Ovary (tissue), 10 donors: ENCODE measurements at places on chromosomes 5 and 9. TPM values are rescaled to one million over a fixed set of nuclear protein-coding genes. Genes with fewer than 3 reads are reported as not detected.

GRCh38 chr5:162391833-162392232 is 324.3 kb downstream of the GABRG2 start:
- no peak overlapping the region for H3K4me3 ChIP-seq
- H3K4me1 ChIP-seq: no peaks in the 10 kb centered on the region
- H3K27me3 ChIP-seq: no peaks in the 10 kb centered on the region
- no peak overlapping the region for H3K27ac ChIP-seq

DNA sequence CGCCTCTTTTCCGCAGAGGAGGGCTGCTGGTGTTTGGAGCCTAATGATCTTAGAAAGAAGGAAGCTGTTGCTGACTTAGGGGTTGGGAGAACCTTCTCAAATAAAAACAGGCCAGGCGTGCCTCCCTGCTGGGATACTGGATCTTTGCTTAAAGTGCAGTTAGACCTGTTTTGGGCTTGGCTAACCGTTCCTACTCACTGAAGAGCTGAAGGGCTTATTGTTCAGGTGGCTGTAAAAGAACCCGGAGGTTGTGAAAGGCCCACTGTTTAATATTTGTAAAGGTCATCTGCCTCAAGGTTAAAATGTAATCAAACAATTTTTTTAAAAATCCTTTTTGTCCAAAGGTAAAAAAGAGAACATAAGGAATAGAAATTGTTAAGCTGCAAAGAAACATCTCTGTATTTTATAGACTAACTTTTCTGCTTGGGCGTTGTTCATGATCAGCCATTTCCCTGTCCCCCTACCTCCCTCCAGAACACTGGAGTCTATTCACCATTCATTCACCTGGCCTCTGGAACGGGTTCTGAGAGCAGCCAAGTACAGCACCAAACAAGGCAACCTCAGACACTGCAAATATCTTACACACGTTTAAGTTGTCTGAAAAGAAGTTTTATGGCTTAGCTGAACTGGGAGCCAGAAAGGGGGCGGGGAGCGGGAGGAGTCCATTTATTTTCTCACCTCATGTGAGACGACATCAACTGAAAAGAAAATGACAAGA is 18.6 kb upstream of the MTMR12 start:
- no peak overlapping the region for H3K27ac ChIP-seq
- no peak for DNase-seq

GRCh38 chr9:95137587-95138145 is 179.8 kb downstream of the FANCC start:
- H3K4me3 ChIP-seq: no peak overlapping the region
- no peaks in the 10 kb centered on the region for H3K36me3 ChIP-seq
- H3K27me3 ChIP-seq: no peaks in the 10 kb centered on the region
- no peak for DNase-seq
- no peak overlapping the region for H3K27ac ChIP-seq

DNA sequence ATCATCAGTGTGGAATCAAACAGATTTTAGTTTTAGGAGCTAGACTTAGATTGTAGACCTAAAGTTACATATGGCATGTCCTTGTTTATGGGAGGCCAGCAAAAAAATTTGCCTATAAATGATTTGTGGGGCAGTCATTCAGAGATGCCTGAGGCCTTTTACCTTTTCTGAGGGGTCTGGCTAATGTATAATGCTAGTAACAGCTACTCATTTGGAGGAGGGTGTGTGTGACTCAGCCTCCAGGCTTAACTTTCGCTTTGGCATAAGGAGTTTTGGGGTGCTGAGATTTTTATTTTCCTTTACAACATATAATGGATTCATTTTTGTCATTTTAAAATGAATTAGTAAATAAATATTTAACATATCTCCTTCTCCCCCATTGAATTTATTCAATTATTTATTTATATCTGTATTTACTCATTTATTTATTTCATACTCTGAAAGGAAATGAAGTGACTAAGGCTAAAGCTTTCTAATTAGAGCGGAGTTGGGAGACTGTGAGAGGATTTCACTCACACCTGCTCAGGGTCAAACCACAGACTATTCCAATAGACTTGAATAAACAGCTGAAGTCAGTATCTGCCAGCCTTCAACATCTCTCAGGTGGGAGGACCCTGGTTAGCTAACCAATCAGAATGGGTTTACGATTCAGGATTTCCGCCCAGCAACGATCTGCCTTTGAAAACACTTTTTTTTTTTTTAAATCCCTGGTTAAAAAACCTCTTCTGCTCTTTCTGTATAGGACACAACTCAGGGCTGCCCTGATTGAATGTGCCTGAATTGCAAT is 487.5 kb upstream of the SGCD start:
- H3K27ac ChIP-seq: no peak overlapping the region
- H3K27me3 ChIP-seq: no peaks in the 10 kb centered on the region
- H3K4me1 ChIP-seq: no peaks in the 10 kb centered on the region
- no peak overlapping the region for H3K4me3 ChIP-seq

The CCL28 gene
- total RNA-seq: 1.8 TPM

DNA sequence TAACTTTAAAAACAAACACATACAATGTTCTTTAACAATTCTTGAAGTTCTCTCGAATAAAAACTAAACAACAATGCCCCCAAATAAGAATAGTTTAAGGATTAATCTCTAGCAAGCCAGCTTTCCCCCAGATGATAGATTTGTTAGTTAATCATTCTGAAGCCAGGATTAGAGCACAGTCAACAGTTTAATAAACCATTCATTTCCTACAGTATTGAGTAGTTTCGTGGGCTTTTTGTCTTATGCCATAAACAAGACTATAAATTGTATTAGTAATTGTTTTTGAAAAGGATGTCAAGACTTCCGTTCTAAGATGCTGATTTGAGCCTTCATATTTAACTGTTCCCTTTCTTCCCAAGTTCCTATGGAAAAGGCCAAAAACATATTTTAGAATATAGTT is 136.6 kb downstream of the PIK3R1 start:
- H3K27ac ChIP-seq: no peak overlapping the region
- H3K4me3 ChIP-seq: no peak overlapping the region
- DNase-seq: no peak
- H3K4me1 ChIP-seq: no peaks in the 10 kb centered on the region
- no peaks in the 10 kb centered on the region for H3K27me3 ChIP-seq
- H3K36me3 ChIP-seq: no peaks in the 10 kb centered on the region

- peaks cover 13% of the 10 kb centered on the region for H3K4me1 ChIP-seq
- no peaks in the 10 kb centered on the region for H3K27me3 ChIP-seq
- H3K27ac ChIP-seq: no peak overlapping the region
- no peak for DNase-seq
- no peaks in the 10 kb centered on the region for H3K36me3 ChIP-seq
- no peak overlapping the region for H3K4me3 ChIP-seq
Observed at GRCh38 chr5:16881251-16881650, 54.8 kb downstream of the MYO10 start.

- H3K36me3 ChIP-seq: no peaks in the 10 kb centered on the region
- H3K27me3 ChIP-seq: no peaks in the 10 kb centered on the region
- H3K27ac ChIP-seq: no peak overlapping the region
- no peak for DNase-seq
- H3K4me3 ChIP-seq: peak overlapping the region; percentile 7
Observed at GRCh38 chr9:130193531-130194377, 21.6 kb downstream of the NCS1 start.

The SH3RF2 gene
- 2.2 TPM for total RNA-seq

The PCSK1 gene
- total RNA-seq: 2.3 TPM

DNA sequence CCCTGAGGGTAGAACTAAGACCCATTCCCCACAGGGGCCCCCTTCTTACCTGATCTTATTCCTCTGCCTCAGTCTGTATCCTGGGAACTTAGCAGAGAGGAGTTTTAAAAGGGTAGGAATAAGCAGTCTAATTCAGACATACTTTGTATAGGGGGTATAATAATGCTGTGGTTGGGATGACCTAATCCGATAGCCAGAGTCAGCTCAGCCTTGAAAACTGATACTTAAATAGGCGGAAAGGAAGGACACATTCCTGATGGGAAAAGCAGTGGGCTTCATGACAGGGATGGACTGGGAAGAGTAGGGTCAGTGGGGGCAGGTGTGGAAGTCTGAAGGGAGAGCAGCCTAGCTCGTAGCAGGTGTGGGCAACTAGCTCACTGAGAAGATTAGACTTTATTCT is 52.2 kb upstream of the TESK1 start:
- H3K4me3 ChIP-seq: no peak overlapping the region
- DNase-seq: no peak
- no peaks in the 10 kb centered on the region for H3K27me3 ChIP-seq
- H3K4me1 ChIP-seq: peaks cover 3% of the 10 kb centered on the region
- H3K36me3 ChIP-seq: no peaks in the 10 kb centered on the region

- no peaks in the 10 kb centered on the region for H3K36me3 ChIP-seq
- H3K27ac ChIP-seq: no peak overlapping the region
- DNase-seq: no peak
- no peak overlapping the region for H3K4me3 ChIP-seq
Observed at GRCh38 chr5:943918-944620, 51.4 kb downstream of the TRIP13 start.

- no peaks in the 10 kb centered on the region for H3K36me3 ChIP-seq
- no peak overlapping the region for H3K4me3 ChIP-seq
Observed at GRCh38 chr5:157828105-157828943, 30.6 kb downstream of the CLINT1 start.

DNA sequence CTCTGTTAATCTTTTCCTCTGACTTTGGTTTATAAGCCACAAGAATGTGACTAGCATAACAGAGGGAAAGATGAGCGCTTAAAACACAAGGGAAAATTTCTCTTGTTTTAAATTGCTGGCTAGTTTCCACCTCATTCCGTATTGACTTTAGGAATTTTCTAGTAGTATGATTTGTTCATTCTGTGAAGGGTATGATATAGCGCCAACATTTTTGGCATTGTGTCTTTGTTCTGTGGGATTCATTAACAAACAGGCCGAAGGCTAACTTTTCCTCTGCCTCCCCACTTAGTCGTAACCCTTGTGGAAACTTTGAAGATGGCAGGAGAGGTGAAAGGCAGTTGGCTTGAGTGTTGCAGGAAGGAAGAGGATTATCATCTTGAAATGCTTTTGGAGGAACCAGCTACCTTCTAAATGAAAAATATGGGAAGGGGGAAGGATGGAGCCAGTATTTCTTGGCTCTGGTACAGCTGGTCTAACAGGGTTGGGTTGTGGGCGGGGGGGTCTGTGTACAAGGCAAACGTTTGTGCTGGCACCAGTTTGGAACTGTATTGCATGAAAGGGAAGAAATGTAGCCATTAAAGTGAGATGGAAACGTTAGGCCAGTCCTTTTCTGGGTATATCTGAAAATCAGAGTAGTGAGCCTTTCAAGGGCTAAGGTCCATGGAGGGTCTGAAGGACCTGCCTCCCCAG is 21.5 kb upstream of the DMRT2 start:
- DNase-seq: no peak
- H3K27me3 ChIP-seq: no peaks in the 10 kb centered on the region
- H3K4me3 ChIP-seq: no peak overlapping the region
- H3K36me3 ChIP-seq: no peaks in the 10 kb centered on the region
- no peak overlapping the region for H3K27ac ChIP-seq

The PLEKHG4B gene
- total RNA-seq: 2.5 TPM

The TMEM215 gene
- total RNA-seq: not detected

DNA sequence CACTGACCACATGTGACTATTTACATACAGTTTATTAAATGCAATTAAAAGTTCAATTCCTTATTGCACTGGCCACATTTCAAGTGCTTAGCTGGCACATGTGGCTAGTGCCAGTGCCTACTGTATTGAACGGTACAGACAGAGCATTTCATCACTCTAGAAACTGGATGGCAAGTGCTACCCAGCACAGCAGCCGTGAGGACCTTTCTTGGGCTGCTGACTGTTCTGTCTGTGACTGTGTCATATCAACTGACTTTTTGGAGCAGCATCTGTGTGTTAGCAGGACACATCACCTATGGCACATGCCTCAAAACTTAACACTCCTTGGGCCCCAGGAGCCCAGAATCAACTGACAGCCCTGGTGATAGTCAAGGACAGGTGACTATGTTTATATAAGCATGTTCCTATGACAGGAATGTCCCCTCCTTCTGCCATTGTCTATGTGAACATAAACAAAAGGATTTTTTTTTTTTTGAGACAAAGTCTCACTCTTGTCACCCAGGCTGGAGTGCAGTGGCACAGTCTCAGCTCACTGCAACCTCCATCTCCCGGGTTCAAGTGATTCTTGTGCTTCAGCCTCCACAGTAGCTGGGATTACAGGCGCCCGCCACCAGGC is 8.9 kb downstream of the IRF1 start:
- H3K4me3 ChIP-seq: no peak overlapping the region
- peaks cover 4% of the 10 kb centered on the region for H3K4me1 ChIP-seq
- DNase-seq: no peak
- H3K27me3 ChIP-seq: no peaks in the 10 kb centered on the region

GRCh38 chr5:160287378-160288051 is 24.8 kb downstream of the CCNJL start:
- H3K36me3 ChIP-seq: no peaks in the 10 kb centered on the region
- H3K27ac ChIP-seq: peak overlapping the region; percentile 31
- H3K4me1 ChIP-seq: peaks cover 15% of the 10 kb centered on the region
- DNase-seq: peak; percentile 72
- no peak overlapping the region for H3K4me3 ChIP-seq
- H3K27me3 ChIP-seq: no peaks in the 10 kb centered on the region

The PRLR gene
- 3.6 TPM for total RNA-seq

- H3K4me1 ChIP-seq: no peaks in the 10 kb centered on the region
- no peaks in the 10 kb centered on the region for H3K27me3 ChIP-seq
- DNase-seq: no peak
- no peak overlapping the region for H3K4me3 ChIP-seq
- H3K27ac ChIP-seq: no peak overlapping the region
- H3K36me3 ChIP-seq: no peaks in the 10 kb centered on the region
Observed at GRCh38 chr9:297104-297972, 82.7 kb downstream of the DOCK8 start.

The RANBP17 gene
- 8.0 TPM for total RNA-seq

GRCh38 chr5:1375871-1376810 is 31.2 kb upstream of the CLPTM1L start:
- no peak overlapping the region for H3K4me3 ChIP-seq
- H3K27ac ChIP-seq: no peak overlapping the region
- no peak for DNase-seq
- no peaks in the 10 kb centered on the region for H3K4me1 ChIP-seq
